ENCODE measurements at places on chromosomes 13 and 19.

- peak; percentile 79 for DNase-seq
These were observed 36.4 kb downstream of the EPS15L1 start for GRCh38 chr19:16435238-16435917.

- DNase-seq = no peak
These were observed 370.8 kb downstream of the MYO16 start for GRCh38 chr13:109000207-109000606.

DNA sequence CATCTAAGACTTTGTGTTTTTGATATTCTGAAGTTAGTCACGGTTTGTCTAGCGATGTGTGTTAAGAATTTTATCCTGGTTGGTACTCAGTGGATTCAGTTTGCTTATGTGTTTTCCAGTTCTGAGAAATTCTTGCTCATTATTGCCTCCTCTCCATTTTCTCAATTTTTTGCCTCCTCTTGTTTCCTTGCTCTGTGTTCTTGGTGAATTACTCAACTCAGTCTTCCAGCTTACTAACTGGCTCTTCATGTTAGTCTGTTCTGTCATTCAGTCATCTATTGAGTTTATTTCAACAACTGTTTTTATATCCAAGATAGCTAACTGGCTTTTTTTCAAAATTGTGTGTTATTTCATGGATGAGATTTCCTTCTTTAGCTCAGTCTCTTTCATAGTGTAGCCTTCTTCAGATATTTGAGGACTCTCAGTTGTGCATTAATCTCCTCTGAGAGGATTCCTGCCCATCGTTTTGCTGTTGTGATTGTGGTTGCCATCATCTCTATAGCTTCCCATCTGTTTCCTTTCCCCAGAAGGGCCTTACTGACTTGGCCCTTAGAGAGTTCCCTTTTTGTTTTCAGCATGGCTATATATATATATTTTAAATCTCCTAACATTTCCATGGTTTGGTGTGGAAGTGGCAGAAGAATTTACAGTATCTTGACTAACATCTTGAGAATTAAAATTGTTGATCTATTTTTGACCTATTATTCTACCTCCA is 6.2 kb downstream of the SETDB2 start:
- no peak for DNase-seq

- DNase-seq = no peak
These were observed 124.5 kb downstream of the ABCC4 start for GRCh38 chr13:95176611-95177259.

DNA sequence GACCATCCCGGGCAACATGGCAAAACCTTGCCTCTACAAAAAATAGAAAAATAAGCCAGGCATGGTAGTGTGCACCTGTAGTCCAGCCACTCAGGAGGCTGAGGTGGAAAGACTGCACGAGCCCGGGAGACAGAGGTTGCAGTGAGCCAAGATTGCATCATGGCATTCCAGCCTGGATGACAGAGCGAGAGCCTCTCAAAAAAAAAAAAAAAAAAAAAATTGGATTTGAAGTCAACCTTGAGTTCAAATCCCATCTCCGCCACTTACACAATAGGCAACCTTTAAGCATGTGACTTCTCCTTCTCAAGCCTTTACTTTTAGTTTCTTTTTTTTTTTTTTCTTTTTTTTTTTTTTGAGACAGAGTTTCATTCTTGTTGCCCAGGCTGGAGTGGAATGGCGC is 12.0 kb downstream of the KASH5 start:
- no peak for DNase-seq

DNA sequence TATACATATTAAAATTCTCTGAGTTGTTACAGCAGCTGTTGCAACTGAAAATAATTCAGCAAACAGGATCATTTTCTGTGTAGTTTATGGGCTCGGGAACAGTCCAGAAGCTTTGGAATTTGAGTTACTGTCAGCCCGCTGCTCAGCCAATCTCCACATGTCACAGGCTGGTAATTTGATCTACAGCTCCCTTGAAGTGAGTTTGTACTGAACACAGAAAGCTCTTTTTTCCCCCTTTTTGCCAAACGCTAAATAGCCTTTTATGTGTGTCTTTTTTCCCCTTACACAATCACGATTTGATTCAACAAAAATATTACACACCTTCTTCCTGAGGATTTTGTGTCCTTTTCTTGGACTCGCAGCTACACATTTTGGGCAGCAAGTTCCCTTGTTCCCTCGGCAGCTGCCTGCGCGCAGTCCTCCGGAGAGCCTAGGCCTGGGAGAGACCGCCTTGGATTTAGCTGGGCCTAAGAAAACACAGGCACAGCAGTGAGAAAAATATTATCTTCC is 371.4 kb downstream of the KCNRG start:
- DNase-seq = no peak

DNA sequence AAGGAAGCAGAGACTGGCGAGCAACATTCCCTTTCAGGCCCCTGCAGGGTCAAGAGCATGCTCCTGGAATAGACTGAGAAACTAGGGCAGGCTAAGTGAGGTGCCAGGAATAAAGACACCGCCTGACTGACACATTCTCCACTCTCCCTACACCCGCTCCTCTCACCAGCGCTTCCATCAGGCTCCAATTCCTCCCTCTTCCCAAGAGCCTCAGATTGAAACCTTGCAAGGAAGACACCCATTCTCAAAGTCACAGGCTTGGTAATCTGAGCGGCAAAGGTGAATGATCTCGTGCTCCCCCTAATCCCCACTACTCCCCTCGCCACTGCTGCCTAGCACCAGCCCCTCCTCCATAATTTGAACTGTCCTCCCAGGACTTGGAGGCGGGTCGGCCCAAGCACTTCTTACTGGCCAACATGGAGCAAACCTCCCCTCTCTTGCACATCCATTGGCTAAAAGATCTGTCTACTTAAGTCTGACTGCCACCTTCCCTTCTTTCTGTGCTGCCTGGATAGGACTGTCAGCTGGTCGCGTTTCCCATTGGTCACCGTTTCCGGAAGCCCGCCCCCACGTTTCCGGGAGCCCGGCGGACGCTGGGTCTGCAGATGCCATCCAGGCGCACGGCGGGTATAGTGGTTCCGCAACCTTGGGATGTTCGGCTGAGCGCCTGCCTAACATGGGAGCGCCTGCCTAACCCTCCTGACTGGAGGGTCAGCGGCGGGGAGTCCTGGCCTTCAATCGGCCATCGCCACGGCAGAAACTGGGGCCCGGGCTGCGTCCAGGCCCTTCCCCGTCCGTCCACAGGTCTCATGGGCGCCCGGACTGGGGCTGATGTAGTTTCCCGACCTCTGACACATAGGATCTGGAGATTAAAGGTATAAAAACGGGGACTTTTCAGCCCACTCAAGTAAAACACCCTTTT is 33.6 kb downstream of the ZNF383 start:
- DNase-seq = peak; percentile 21

- no peak for DNase-seq
These were observed 955.9 kb downstream of the SLITRK6 start for GRCh38 chr13:84843368-84843767.

DNA sequence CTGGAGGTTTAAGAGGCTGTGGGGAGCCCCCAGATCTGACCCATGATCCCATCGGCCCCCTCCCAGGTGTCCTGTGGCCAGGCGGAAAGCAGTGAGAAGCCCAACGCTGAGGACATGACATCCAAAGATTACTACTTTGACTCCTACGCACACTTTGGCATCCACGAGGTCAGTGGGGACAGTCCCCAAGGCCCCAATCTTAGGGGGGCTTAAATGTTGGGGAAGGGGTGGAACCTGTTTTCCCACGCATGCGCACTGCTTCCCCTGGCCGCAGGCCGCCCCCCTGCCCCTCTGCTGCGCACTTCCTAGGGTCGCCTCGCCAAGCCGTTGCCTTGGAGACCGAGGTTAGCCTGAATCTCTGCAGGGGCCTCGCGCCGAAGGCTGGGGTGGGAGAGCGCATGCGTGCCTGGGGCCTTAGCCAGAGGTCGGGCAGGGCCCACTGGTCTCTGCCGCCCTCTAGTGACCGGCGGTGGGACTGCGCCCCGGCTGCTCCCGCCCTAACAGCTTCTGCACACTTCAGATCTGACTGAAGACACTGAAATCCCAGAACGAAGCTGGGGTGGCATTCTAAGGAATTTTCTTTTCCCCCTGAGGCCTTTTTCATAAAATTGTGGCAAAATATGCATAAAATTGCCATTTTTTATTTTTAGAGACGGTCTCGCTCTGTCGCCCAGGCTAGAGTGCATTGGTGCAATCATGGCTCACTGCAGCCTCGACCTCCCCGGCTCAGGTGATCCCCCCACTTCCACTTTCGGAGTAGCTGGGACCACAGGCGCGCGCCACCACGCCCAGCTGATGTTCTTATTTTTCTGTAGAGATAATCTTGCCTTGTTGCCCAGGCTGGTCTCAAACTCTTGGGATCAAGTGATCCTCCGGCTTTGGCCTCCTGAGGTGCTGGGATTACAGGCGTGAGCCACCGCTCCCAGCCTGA is 3.6 kb downstream of the PRMT1 start:
- peak; percentile 90 for DNase-seq

DNA sequence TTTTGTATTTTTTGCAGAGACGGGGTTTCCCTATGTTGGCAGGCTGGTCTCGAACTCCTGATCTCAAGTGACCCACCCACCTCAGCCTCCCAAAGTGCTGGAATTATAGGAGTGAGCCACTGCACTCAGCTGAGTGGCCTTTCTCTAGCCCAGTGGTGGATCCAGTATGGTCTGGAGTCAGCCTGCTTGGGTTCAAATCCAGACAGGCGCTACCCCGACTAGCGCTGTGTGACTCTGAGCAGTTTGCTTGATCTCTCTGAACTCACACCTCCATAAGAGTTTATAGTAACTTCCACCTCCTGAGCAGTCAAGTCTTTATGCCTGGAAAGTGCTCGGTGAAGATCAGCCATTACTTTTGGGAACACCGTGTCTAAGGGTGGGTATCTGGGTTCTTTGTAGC is 10.4 kb downstream of the S1PR2 start:
- DNase-seq = no peak

DNA sequence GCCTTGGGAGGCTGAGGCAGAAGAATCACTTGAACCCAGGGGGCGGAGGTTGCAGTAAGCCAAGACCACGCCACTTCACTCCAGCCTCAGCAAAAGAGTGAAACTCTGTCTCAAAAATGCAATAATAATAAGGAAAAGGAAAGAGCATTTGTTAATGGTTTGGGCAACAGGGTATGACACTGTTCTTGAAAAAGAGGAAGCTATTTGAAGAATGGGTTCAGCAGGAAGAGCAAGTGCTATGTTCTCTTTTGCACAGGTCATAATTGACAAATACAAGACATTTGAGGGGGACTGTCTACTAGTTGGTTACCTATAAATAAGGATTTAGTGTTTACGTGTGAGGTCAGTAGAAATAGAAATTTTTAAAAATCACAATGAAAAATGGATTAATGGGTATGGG is 218.3 kb downstream of the DCT start:
- no peak for DNase-seq

- no peak for DNase-seq
These were observed 89.0 kb upstream of the SPATA13 start for GRCh38 chr13:24071423-24072075.

DNA sequence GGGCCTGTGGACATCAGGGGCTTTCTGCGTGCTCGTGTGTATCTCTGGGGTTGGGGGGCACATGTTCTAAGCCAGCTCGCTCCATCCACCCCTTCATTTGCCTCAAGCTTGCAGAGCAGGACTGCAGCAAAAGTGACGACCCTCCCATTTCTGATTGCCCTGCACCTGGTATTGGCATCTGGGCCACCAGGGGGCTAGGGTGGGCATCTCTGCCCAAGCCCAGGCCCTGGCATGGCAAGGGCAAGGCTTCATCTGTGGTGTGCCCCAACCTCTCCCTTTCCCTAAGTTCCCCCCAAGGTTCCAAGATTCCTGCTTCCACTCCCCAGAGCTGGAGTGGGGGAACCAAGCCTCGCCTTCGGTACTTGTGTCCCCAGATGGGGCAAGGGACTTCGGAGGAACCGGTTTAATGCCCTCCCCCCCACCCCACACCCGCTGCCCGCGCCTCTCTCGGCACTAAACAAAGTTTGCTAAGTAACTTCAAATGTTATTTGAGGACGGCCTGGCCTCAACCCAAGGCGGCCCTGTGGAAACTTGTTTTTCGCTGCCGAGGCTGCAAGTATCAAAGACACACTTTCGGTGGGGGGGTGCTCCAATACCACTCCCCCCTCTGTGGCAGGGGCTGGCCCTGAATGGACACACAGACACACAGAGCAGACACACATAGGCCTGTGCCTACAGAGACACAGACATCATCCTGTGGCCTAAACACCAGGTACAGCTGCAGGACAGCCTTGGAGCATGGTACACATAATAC is 12.2 kb downstream of the NFIX start:
- DNase-seq = peak; percentile 77

DNA sequence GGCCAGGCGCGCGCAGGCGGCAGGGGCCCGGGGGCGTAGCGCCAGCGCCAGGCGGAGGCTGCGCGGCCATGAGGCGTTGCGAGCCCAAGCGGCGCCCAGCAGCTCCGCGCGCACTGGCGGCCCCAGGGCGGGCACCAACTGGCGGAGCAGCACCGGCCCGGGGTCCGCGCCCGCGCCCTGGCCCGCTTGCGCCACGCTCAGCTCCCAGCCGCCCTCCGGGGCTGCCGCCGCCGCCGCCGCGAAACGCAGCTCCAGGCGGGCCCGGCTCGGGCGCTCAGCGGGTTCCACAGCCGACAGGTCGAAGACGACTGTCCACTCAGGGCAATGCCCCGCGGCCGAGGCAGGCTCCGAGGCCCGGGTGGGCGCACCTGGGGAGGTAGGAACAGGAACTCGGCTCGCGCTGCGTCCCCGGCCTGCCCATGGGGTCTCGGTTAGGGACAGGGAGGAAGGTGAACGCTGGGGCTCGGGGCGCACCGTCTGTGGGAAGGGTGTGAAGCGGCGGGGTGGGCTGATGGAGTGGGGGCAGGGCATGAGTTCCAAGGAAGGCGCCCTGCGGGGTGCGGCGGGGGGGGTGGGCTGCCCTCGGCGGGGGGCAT is 26.8 kb downstream of the CERS1 start:
- peak; percentile 25 for DNase-seq
